Gastroesophageal sphincter (tissue), 4 donors: ENCODE measurements at places on chromosomes 7 and 10. TPM values are rescaled to one million over a fixed set of nuclear protein-coding genes. Genes with fewer than 3 reads are reported as not detected.

- no peak for ATAC-seq
These were observed 40.1 kb downstream of the PALD1 start for GRCh38 chr10:70518695-70519094.

GRCh38 chr7:55199418-55199817 is 165.7 kb upstream of the LANCL2 start:
- no peak for ATAC-seq

The FAM25A gene
- not detected for total RNA-seq

The WIPF3 gene
- total RNA-seq, result 5.0 TPM

DNA sequence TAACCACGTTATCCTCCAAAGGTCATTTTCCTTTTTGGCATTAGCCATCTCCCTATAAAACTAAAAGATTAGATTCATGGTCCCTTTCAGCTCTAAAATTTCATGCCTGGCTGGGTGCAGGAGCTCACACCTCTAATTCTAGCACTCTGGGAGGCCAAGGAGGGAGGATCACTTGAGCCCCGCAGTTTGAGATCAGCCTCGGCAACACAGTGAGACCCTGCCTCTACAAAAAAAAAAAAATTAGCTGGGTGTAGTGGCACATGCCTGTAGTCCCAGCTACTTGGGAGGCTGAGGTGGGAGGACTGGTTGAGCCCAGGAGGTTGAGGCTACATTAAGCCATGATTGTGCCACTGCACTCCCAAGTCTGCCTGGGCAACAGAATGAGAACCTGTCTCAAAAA is 57.0 kb downstream of the MALSU1 start:
- ATAC-seq, result no peak

The ATP5MK gene
- 463 TPM for total RNA-seq

The CCL24 gene
- total RNA-seq, result 0.94 TPM

- ATAC-seq, result peak; percentile 62
These were observed 167.3 kb downstream of the EGFR start for GRCh38 chr7:55185941-55186609.

The ANLN gene
- total RNA-seq, result 16.9 TPM

The PSD gene
- 195 TPM for total RNA-seq

The LEP gene
- total RNA-seq, result 6.6 TPM

DNA sequence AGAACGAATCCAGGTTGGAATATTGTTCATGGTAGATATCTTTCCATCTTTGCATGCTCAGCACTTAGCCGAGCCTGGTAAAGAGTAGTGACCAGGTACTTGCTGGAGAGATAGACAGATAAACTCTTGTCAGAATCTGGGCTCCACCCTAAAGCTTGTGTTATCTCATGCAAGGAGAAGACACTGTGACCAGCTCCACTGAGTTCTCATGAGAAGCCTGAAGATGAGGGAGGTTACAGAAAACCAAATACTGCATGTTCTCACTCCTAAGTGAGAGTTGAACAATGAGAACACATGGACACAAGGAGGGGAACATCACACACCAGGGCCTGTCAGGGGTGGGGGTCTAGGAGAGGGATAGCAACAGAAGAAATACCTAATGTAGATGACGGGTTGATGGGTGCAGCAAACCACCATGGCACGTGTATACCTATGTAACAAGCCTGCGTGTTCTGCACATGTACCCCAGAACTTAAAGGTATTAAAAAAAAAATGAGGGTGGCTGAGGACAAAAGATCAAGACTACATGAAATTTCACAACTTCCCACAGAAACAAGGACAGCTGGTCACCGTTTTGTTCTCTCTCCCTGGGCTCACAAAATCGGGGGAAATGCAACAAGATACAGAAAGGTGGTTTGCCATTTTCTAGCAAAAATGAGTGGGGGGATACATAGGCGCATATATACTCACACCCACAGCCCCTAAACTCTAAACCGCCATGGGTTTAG is 17.4 kb downstream of the DLG5 start:
- no peak for ATAC-seq

DNA sequence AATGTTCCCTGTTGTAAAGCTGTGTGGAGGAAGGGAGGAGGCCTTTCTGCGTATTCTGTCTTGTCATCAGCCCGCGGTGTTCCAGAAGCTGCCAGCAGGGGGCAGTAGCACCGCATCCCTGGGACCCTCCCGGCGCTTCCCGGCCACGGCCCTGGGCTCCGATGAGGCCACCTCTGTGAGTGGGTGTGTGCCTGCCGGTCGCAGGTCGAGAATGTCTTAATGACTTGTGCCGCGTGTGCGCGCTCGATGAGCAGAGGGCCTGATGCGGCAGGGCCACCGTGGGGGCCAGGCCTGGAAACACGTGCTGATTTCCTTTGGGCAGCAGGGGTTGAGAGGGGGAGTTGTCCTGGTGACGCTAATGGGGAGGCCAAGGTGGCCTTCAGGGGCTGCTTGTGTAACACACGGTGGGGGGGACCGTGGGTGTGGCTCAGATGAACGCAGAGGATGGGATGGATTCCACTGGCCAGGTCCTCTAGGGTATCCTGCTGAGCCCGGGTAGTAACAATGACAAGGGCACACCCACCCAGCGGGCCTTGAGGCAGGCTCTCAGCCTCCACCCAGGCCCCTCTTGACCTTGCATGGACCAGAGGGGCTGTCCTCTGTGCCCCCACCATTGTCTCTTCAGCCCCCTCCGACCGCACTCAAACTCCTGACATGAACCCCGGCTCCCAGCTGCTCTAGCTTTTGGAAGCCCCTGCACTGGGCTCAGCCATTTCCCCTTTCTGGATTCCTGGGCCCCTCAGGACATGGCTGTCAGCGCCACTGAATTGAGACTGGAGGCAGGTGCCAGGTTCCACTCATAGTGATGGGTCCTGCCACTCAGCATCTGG is 135.9 kb upstream of the PODXL start:
- ATAC-seq, result peak; percentile 44

- no peak for ATAC-seq
These were observed 285.8 kb downstream of the DNAJB6 start for GRCh38 chr7:157622408-157623205.

DNA sequence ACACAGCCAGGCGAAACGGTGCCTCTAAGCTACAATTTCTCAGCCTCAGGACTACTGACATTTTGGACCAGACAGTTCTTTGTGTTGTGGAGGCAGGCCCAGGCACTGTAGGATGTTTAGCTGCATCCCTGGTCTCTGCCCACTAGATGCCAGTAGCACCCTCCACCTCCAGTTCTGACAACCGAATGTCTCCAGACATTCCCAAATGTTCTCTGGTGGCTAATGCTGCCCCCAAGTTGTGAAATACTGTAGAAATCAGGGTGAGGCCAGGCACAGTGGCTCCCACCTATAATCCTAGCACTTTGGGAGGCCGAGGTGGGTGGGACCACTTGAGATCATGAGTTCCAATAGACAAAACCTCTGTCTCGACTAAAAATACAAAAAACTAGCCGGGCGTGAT is 18.2 kb downstream of the HNRNPF start:
- ATAC-seq, result peak; percentile 68

- ATAC-seq, result no peak
These were observed 16.1 kb upstream of the LAMB4 start for GRCh38 chr7:108146070-108146842.

DNA sequence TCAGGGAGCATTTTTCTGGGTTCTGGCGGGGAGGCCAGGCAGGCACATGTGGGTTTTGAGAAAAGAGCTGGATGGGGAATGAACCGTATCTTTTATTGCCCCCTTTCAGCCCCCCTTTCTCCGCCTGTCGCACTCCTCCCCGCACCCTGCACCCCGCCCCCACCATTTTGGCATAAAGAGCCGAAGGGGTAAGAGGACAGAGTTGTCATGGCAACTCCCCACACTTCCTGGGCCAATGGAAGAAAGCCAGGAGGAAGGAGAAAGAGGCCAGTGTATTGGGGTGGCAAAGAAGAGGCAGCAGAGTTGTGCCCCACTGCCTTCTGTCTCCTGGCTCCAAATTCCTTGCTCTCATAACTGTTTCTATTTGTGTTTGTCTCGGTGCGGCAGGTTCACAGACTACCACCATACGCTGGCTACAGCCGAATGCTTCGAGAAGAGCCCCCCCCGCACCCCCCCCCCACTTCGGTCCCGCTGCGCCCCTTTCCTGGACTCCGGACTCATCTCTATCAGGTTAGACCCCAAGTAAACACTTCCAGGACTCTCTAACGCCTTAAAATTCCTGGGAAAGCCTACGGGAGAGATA is 3.4 kb downstream of the KCNIP2 start:
- no peak for ATAC-seq

DNA sequence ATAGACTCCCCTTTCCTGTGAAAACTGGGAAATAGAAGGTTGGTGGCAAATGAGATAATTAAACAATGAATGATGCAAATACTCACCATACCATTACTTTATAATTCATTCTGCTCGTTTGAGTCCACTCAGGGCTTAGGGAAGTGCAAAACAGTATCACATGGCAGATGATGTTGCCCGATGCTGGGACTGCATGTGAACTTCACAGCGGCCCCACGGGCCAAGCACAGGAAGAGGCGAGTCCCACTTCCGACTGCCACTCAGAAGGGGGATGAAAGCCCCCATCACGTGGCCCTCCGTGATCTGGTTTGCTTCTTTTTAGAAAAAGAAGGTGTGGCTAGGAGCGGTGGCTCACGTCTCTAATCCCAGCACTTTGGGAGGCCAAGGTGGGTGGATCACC is 71.5 kb downstream of the PRPF18 start:
- no peak for ATAC-seq

The ZNF239 gene
- total RNA-seq, result 6.8 TPM

- ATAC-seq, result no peak
These were observed 5.5 kb upstream of the LIPN start for GRCh38 chr10:88754287-88754686.

- ATAC-seq, result no peak
These were observed 2.8 kb upstream of the SLC29A3 start for GRCh38 chr10:71316056-71316785.
